Activated T-cell treated with anti-CD3 and anti-CD28 coated beads, Interleukin-2, amount 50 U/mL, for 24 hours (primary cell): ENCODE measurements at places on chromosomes 7 and 10.

DNA sequence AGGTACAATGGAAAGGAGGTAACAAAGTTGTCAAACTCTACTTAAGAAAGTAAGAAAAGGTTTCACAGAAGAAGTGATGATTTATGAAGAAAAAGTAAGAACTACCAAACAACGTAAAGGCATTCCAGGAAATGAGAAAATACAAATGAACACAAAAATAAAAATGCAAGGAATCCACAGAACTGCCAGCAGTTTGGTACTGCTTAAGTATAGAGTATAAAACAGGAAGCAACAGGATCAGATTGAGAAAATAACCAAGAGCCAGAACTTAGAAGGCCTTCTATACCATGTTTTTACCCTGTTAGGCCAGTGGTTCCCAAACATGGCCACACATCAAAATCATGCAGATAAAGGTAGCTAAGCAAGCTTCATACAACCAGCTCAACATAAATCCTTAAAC lies 9.2 kb downstream of the NDUFA5 start:
- DNase-seq = no peak

GRCh38 chr10:95767884-95768556 lies 12.1 kb downstream of the ENTPD1 start:
- DNase-seq = no peak

GRCh38 chr10:52100011-52100547 lies 214.0 kb upstream of the DKK1 start:
- no peak for DNase-seq

DNA sequence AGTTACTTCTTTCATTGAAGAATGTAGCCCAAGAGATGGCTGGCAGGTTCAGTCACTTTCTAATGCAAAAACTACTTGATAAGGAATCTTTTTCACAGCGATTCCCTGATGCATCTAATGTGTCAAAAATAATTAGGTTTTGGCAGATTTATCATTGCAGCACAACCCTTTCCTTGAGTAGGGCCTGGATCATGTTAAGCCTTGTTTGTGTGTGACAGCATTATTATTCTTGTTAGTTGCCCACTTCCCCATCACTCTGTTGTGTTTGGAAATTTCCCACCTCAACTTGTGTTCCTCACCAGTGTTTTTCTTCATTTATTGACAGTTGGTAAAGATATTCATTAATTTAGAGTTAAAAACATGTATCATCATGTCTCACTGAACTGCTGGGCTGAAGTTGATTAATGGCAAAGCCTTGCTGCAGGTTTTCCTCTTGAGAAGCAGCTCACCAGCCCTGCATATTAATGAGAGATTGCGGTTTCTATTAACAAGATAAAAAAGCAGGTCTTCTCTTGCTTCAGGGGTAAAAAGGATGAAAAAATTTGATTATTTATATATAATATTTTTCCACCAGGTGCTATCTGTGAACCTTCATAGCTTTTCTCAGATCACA lies 233.3 kb upstream of the MDFIC start:
- DNase-seq = no peak

DNA sequence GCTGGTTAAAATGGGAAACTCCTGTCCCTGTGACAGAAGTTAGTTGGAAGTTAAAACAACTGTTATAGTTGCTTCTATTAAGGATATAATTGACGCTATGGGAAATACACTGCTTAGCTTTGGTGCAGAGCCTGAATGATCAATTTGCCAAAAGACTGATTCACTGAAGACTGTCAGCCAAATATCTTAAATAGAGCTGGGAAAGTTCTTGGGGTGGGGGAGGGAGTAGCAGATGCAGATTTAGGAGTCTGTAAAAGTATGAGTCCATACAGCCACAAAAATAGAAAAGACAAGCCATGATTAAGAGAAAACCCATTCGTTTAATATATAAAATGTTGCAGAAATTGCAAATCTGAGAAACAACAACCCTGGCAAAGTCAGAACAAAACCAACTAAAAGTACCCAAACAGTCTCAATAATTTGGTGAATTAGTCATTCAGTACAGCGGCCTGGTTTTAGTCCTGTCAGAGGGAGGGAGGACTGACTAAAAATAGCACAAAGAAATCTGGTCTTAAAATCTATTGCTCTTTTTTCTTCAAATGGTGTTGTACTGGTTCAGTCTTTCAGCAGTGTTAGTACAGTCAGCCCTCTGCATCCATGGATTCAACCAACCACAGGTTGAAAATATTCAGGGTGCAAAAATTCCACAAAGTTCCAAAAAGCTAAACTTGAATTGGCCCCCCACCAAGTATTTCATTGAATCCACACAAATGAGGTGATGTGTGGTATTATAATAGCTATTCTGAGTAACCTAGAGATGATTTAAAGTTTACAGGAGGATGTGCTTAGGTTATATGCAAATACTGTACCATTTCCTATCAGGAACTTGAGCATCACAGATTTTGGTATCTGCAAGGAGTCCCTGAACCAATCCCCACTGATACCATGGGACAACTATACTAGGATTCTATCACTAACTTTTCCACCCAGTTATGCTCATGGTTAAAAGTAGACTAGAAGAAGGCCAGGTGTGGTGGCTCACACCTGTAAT lies 30.0 kb downstream of the STK17A start:
- no peak for DNase-seq

DNA sequence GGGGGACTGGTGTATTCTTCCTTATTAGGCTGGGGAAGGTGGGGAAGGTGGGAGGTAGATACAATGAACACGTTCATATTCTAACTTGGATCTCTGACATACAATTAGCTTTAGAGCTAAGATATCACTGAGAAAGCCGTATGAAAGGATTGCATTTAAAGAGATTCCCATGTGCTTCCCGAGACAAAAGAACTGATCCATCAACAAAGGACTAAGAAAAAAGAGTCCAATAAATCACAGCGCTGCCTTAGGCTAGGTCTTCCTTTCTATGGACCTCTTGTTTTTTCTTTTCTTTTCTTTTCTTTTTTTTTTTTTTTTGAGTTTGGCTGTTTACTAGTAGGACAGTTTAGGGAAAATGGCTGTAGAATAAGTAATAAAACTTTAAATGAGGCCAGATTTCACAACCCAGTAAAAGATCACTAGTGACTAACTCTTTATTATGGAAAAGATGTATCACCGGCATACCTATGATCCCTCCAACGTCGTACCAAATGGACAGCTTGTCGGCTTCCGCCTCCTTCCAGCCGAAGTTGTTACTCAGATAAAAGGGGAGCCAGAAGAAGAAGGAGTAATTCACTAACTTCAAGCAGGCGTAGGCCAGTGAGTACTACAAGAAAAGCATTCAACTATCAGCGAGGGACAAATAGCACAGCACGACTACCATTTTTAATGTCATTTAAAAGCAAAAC lies 50.0 kb downstream of the SLC37A3 start:
- no peak for DNase-seq

DNA sequence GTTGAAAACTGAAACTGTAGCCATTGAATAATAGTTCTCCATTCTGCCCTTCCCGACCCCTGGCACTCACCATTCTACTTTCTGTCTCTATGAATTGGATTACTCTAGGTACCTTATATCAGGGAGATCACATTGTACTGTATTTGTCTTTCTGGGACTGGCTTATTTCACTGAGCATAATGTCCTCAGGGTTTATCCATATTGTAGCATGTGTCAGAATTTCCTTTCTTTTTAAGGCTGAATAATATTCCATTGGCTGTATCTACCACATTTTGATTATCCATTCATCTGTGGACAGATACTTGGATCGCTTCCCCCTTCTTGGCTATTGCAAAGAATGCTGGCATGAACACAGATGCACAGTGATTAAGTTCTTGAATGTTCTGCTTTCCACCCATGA lies 107.4 kb downstream of the CDH23 start:
- DNase-seq = no peak

- no peak for DNase-seq
Measured at GRCh38 chr7:133401225-133401624, 148.3 kb downstream of the EXOC4 start.

- peak; percentile 67 for DNase-seq
Measured at GRCh38 chr10:22712956-22713852, 1.2 kb downstream of the PIP4K2A start.

- DNase-seq = peak; percentile 49
Measured at GRCh38 chr10:43384252-43385221, 13.1 kb downstream of the FXYD4 start.

DNA sequence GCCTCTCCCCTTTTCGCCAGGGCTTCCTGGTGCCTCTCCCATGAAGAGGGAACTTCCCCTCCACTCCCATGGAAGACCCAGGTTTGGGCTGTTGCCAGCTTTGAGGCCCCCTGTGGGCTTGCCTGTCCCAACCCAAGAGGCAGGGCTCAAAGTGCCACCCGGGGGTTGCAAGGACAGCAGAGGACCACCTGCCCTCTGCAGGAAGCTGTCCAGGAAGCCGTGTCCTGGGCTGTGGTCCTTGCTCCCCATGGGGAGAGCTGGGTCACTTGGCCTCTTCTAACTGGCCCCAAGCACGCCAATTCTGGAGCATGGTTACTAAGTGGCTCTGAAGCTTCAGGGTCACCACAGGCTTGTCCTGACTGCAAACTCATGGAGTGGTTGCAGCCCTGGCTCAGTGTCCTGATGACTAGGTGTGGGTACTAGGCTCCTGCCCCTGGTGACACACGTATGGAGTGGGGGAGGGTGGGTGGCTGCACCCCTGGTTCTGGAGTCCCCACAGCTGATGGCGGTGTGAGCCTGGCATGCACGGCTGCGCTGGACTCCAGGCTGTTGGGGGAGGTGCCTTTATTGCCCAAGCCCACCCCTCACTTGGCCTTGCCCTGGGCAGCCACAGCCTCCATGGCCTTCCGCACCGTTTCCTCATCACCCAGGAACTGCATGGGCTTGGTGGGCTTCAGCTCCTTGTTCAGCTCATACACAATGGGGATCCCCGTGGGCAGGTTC lies 3.0 kb downstream of the PGAM2 start:
- peak; percentile 29 for DNase-seq

DNA sequence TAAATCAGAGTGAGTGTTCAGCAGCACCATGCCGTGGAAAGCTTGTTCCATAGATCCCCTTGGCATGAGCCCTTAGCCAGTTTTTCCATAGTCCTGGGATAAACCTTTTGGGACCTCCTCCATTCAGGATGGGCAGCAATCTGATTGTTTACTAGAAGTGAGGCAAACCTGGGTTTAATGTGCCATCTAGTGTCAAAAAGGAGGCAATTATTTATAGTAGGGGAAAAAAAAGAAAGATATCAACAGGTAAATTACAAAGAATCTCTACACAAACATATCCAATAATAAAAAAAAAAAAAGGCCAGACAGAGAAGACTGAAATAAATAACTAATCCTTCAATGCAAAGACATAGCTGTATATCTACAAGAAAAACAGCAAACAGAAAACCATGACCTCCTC lies 229.0 kb upstream of the STK17A start:
- no peak for DNase-seq

GRCh38 chr7:80078886-80079285 lies 55.7 kb upstream of the GNAI1 start:
- no peak for DNase-seq

DNA sequence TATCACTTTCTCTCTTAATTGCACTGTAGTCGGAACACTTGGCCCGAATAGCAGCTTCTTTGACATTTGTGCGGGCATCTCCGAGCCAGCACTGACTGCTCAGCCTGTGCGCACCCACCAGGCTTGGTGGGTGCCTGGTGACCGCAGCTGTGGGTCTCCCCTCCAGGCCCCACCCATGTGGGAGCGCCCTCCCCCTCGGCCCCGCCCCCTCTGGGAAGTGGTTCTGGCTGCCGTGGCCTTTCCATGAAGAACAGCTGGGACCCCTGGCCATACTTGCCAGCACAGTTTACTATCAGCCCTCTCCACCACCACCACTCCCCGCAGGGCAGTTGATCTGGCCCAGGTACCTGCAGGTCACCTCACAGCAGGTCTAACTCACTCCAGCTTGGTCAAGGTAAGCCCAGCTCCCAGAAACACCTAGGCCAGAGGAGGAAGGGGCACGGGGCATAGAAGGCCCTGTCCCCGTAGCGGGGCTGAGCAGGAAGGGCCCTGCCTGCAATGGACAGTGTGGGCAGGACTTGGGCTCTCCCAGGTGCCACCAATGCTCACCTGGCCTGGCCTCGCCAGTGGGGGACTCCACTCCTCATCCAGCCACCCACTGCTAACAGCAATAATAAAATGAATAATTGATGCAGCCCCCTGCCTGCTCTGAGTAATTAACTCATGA lies 5.8 kb downstream of the RASGEF1A start:
- DNase-seq = no peak

- DNase-seq = no peak
Measured at GRCh38 chr7:28681693-28682310, 269.5 kb downstream of the CREB5 start.

- peak; percentile 43 for DNase-seq
Measured at GRCh38 chr10:88271761-88272543, 311.2 kb downstream of the RNLS start.

DNA sequence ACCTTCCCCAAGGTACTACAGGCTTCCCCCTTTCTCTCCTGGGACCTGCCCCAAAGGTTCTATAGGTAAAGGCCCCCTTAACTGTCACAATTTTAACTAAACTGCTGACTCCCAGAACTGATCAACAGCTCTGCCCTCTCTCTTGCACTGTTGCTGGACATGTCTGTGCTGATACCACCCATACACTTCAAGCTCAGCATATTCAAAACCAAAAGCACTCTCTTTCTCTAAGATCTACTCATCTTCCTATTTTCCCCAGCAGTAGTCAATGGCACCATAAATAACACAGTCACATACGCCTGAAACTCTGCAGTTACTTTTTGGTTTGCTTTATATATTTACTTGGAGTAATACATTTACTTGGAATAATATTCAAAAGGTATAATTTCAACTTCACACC lies 12.3 kb downstream of the OSBPL3 start:
- DNase-seq = no peak

GRCh38 chr7:142797391-142798377 lies 26.9 kb downstream of the PRSS2 start:
- peak; percentile 79 for DNase-seq

DNA sequence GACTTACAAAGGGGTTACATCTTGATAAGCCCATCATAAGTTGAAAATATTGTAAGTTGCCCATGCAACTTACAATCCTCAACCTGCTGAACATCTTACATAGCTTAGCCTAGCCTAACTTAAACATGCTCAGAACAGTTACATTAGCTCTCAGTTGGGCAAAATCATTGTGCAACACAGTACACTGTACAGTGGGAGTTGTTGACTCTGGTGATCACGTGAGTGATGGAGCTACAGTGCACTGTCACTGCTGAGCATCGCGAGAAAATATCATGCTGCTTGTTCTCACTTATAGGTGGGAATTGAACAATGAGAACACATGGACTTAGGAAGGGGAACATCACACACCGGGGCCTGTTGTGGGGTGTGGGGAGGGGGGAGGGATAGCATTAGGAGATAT lies 214.9 kb upstream of the ZMIZ1 start:
- no peak for DNase-seq

DNA sequence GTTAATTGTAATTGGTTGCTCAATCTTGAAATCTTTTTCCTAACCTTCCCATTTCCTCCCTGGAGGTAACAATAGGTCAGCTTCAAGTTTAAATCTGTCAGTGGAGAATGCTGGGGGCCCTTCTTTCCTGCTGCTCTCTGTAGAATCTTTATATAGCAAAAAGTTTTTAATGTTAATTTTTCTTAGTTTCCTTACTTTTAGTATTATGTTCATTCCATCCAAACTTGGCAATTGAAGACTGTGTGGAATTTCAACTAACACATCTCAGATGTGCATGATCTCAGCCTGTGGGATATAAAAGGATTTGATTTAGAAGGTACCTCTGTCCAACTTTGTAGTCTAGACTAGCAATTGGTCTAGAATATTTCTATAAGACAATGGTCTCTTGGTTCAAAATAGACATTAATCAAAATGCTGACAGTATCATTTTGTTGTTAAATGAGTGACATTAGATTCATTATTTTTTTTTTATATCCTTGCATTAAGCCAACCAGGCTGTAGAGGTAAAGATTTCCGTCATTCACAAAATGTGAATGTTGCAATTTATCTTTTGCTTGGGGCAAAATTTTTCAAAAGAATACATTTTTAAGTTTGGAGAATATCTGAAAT lies 100.4 kb upstream of the SEMA3A start:
- DNase-seq = no peak
